ENCODE measurements at places on chromosomes 1 and 21.

DNA sequence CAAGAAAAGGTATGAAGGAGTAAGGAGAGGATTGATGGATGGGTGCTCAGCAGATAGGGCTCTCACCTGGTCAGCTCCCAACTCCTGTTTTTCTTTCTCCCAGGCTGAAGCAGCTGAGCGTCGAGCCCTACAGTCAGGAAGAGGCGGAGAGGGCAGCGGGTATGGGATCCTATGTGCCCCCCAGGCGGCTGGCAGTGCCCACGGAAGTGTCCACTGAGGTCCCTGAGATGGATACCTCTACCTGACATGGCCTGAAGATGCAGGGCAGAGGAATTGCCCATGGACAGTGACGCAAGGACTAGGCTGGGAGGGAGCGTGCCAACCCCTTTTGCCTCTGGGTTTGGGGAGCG is 739 bp downstream of the ZNF593 start:
- DNase-seq: no peak

DNA sequence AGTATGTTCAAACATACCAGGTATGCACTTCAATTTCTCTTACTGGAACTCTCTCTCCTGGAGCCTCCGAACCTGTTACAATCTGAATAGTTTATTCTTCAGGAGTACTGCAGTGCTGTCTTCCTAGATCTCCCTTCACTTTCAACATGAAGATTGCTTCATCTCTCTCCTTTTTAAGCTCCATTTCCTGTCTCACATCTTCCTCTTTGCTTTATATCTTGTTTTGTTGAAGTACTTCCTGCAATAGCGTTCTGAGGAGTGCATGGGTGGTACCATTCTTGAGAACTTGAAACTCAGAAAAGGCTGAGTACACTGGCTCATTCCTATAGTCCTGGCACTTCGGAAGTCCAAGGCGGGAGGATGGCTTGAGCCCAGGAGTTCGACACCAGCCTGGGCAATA is 15.7 kb upstream of the C1orf146 start:
- DNase-seq: no peak

GRCh38 chr1:155079210-155079486 is 511 bp downstream of the EFNA3 start:
- no peak for DNase-seq

GRCh38 chr1:73516451-73516850 is 681.5 kb downstream of the LRRIQ3 start:
- DNase-seq: no peak

DNA sequence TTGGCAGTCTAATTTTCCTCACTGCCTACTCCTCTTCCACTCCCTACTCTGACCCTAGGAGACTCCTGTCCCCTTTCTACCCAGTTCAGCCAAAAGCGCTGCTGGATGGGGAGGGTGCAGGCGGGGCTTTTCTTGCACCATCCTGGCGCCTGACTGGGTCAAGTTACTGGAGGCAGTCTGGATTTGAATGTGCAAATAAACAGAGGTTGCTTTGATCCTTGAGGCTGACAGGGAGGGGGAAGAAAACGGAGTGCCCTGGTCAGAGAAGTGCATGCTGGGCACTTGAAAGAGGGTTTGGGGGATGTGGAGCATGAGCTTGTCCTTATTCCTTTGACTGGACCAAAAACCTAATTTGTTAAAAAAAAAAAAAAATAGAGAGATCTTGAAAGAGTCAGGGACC is 76.8 kb upstream of the SOX13 start:
- no peak for DNase-seq

GRCh38 chr21:45554477-45555175 is 12.4 kb upstream of the SLC19A1 start:
- DNase-seq: peak; percentile 93

- no peak for DNase-seq
These were observed 1.5 kb downstream of the SNX27 start for GRCh38 chr1:151613282-151613780.

DNA sequence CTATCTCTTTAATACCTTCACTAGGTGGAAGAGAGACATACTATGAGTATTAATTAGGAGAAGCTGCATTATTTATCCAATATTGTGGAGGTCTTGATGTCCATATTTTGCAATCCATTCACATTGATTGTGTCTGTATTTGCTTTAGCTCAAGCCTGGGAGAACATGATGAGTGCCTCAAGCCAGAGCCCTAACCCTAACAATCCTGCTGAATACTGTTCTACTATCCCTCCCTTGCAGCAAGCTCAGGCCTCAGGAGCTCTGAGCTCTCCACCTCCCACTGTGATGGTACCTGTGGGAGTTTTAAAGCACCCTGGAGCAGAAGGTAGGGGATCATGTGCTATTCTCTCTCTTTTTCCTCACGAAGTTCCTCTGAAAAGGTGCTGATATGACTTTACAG is 99.5 kb downstream of the CC2D1B start:
- DNase-seq: no peak

DNA sequence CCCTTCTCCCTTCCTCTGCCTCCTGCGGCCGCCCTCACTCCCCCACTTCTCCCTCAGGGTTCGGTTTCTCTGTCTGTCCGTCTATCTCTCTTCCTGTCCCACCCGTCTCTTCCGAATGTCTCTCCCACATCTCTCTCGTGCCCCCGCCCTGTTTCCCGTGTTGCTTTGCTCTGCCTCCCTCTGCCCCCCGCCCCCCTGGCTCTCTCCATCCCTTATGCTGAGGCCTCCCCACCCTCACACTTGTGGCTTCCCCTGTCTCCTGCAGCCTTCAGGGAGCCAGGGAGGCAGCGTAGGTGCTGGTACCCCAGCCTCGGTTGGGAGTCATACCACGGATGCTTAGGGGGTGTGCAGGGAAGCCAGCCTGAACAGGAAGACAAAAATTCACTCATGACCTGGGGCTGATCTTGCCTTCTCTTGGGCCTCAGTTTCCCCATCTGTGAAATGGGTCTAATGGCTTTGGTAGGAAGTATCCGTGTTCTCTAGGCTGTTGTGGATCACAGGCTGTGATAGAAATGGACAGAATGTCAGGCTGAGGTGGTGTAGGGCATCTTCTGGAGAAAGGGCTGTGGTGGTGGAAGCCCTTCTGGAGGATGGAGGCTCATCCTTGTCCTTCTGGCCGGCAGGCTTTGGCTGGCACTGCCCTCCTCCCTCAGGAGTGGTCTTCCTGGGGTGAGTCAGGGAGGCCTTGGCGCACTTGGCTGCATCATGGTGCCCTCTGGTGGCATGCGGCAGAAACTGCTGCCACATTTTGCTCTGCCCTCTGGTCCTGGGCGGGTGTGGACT is 55.5 kb downstream of the FOXO6 start:
- DNase-seq: peak; percentile 89

- DNase-seq: no peak
These were observed 5.0 kb downstream of the PHC2 start for GRCh38 chr1:33425900-33426299.

- DNase-seq: no peak
These were observed 30.3 kb downstream of the ZSCAN20 start for GRCh38 chr1:33502726-33503125.

DNA sequence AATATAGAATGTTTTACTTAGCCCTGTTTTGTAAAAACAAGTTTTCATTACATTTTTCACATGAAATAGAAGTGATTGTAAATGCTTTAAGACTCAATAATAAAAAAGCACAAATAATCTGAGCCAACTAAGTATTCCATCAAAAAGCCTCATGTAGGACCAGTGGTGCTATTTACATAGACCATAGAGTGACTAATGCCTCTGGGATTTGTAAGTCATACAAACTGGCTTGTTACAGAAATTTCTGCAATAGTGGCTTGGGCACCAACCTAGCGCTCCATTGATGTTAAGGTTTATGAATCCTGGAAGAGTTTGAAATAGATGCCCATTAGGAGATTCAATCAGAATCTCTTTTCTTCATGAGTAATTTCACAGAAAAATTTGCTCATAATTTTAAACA is 31.9 kb downstream of the ZMYM1 start:
- DNase-seq: peak; percentile 34

- DNase-seq: peak; percentile 54
These were observed 105.0 kb downstream of the FNBP1L start for GRCh38 chr1:93552741-93553455.

- DNase-seq: no peak
These were observed 20.1 kb downstream of the CASZ1 start for GRCh38 chr1:10776190-10776905.

- DNase-seq: no peak
These were observed 47.9 kb downstream of the CDC7 start for GRCh38 chr1:91548376-91549040.

DNA sequence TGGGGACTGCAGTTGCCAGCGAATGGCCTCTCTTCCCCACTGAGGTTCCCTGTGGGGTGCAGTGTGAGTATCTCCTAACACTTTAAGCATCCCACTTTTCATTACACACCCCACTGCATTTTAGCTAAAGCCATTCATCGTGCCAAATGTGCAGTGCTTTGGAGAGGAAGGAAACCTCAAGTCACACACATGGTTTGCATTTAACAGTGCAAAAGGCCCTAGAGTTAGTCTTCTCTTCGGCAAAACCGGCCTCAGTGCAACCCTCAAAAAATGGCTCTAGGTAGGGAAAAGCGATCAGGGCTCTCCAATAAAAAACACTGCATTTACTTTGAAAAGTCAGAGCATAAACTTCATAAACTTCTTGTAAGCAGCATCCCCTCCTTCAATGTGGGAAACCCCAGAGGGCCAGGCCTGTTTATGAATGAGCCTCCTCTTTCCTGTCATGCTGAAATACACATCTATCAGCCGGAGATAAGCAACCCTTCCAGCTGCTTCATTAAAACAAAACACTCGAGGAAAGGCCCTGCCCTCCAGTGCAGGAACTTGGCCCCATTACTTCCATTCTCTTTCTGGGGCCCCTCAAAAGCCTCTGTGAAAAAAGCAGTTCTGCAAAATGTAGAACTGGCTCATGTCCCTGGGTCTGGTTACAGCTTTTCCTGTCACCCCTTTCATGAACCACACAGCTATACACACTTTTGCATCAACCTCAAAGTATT is 184.0 kb downstream of the CDC7 start:
- DNase-seq: peak; percentile 37

GRCh38 chr1:71908303-71908702 is 374.0 kb downstream of the NEGR1 start:
- peak; percentile 13 for DNase-seq

DNA sequence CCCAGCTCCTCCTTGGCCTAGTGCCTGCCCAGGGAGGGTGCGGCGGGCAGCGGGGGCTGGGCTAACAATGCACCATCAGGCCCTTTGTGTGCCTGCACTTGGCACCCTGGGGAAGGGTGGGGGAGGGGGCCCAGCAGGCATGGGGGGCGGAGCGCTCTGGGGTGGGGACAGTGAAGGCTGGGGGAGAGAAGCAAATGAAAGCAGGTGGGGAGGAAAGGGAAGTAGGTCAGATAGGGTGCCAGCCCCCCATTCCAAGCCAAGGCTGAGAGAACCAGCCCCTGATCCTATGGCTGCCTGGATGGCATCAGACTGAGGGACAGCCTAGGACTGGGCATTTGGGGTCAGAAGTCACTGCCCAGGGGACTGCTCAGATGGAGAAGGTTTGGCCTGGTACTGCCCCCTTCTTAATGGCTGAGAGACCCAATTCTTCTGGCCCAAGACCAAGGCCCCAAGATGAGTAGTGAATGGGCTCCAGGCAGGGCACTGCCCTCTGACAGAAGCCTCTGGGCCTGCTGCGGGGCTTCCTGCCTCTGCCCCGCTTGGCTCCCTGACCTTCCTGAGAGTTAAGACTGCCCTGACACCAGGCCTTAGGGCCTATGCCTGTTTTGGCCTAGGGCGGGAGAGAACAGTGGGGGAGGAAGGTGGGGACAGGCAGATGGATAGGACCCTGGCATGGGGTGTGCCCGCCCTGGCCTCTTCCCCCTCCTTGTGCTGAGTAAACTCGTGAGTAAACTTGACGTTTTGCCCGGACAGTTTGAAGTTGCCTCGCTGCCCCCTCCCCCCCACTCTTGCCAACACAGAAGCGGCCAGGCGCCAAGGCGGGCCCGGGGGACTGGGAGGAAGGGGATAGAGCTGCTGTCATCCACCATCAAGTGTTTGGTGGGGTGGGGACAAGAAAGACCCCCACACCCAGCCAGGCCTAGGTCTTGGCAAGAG is 2.7 kb downstream of the ZBTB7B start:
- peak; percentile 43 for DNase-seq

GRCh38 chr1:243837907-243838535 is 12.0 kb downstream of the AKT3 start:
- no peak for DNase-seq
